ENCODE measurements at places on chromosomes 4 and X.

- no peak for DNase-seq
Measured at GRCh38 chr4:128168701-128169100, 107.6 kb downstream of the LARP1B start.

DNA sequence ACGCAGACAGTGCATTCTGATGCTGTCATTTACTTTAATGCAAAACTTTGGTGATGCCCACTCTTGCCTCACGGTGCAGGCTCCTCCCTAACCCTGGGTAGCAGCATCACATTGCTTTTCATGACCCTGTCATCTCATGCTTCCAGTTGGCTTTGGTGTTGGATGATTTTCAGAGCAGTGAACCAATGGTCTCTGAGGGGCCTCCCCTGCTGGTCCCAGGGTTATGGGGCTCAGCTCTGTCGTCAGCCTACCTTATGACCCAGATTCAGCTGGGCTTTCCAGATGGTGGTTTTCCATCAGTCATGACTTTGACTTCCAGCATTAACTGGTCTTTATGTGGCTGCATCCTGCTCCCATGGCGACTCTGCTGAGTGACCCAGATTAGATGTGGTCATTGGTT, 56.0 kb downstream of the NOP14 start:
- DNase-seq = no peak

- no peak for DNase-seq
Measured at GRCh38 chr4:39933671-39934590, 43.8 kb downstream of the PDS5A start.

DNA sequence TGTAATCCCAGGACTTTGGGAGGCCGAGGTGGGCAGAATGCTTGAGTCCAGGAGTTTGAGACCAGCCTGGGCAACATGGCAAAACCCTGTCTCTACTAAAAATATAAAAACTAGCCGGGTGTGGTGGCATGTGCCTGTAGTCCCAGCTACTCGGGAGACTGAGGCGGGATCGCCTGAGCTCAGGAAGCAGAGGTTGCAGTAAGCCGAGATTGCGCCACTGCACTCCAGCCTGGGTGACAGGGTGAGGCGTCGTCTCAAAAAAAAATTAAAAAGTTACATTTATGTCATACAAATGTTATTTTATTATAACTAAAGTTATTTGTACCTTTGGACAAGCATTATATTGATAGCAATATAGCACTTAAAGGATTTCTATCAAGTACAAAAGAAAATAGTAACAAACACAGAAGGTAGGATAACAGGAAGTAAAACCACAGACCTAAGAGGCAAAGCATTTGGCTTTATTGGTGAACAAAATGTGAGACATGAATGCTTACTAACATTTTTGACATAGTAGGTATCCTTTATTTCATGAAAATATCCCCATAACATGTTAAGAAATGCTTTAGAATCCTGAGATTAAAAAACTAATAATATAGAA, 51.5 kb downstream of the TMEM165 start:
- DNase-seq = no peak

DNA sequence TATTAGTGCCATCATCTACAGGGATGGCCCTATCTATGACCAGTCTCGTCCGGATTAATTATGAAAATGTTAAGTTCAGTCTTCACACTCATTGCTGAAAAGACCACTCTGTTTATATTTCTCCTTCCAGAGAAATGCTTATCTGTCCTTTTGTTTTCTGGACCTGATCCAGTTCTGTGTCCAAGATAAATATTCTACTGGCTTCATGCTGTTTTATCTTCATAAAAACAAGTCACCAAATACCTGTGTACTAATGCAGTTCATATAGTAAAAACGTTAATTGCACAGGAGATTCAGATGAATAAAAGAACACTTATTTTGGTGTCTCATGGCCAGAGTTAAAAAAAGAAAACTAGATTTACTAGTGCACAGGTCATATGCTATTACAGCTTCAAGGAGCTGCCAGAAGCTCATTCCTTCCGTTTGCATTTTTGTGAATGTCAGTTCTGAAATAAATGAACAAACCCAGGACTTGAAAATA, 17.3 kb downstream of the FNIP2 start:
- DNase-seq = no peak

GRCh38 chr4:11497972-11498371, 69.3 kb upstream of the HS3ST1 start:
- no peak for DNase-seq

DNA sequence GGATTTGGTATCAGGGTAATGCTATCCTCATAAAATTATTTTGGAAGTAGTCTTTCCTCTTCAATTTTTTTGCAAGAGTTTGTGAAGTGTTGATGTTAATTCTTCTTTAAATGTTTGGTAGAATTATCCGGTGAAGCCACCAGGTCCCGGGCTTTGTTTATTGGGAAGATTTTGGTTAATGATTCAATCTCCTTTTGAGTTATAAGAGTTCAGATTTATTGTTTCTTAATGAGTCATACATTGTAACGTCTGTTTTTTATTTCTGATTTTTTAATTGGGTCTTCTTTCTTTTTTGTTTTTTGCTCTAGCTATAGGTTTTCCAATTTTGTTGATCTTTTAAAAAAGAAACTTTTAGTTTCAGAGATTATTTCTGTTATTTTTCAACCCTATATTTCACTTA, 412.3 kb downstream of the PDGFC start:
- DNase-seq = no peak

GRCh38 chr4:2047781-2048581, 11.1 kb upstream of the NAT8L start:
- DNase-seq = no peak

- DNase-seq = no peak
Measured at GRCh38 chrX:24515447-24515846, 50.4 kb downstream of the PDK3 start.

GRCh38 chr4:179465131-179465797, 2023.0 kb upstream of the AGA start:
- DNase-seq = no peak

DNA sequence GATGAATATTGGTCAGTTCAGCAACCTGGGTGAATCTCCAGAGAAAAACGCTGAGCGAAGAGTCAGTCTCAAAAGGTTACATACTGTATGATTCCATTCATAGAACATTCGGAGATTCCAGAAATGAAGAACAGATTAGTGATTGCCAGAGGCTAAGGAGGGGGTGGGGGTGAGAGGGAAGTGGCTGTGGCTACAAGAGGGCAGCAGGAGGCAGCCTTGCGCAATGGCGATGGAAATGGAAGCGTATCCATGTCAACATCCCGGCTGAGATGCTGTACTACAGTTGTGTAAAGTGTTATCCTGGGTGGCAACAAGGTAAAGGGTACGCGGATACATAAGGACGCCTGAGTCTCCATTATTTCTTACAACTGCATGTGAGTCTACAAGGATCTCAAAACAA, 18.0 kb downstream of the LYAR start:
- DNase-seq = no peak

- DNase-seq = no peak
Measured at GRCh38 chr4:99655308-99656081, 2.1 kb downstream of the C4orf54 start.

DNA sequence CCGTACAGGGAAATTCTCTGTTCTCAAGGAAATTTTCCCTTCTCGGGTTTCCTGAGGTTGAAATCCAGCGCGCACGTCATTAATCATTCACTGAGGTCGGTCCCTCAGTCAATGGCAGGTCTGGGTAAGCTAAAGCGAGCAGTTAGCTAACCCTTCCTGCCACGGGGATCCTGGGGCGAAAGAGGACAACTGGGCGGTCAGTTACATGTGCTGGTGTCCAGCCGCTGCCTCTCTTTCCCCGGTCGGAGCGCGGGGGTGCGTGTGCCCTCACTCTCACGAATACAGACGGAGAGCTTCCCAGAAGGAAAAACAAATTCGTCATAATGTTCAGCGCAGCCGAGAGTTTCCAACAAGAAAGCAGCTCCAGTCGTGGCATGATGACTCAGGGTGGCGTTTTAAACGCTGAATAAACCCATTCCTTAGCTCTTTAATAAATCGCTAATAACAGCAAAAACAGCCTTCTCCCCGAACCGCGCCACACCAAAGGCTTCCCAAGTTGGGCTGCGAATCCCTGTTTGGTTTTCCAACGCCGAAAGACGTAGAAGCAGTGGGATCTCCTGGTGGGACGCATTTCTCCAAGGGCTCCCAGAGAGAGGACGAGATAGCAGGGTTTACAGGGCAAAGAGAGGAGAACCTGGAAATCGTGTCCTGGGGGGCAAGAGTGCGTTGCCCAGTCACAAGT, 752 bp upstream of the FGF5 start:
- DNase-seq = no peak

GRCh38 chr4:110344165-110344564, 131.8 kb upstream of the ENPEP start:
- DNase-seq = no peak

- DNase-seq = no peak
Measured at GRCh38 chrX:45747905-45748304, 547.2 kb upstream of the DIPK2B start.

GRCh38 chrX:133796282-133796681, 189.1 kb downstream of the GPC3 start:
- no peak for DNase-seq

DNA sequence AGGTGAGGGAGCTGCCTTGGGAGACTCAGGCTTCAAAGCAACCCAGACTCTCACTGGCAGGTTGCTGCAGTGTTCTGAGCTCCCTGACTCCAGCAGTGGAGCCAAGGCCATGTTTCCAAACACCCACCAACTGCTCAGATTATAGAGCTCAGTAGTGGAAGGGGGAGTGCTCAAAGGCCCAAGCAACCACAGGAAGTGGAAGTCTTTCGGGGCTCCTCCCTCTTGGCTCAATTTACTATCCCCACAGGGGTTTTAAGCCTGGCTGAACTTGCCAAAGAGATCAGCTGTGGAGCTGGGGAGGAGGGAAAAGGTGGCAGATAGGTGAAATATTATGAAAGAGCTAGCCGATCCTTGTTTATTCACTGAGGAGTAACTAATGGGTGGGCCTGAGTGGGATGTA, 82.5 kb downstream of the HPRT1 start:
- no peak for DNase-seq

- DNase-seq = no peak
Measured at GRCh38 chr4:1204286-1204827, 32.0 kb upstream of the SPON2 start.

- DNase-seq = no peak
Measured at GRCh38 chr4:169440446-169440845, 169.7 kb upstream of the SH3RF1 start.

DNA sequence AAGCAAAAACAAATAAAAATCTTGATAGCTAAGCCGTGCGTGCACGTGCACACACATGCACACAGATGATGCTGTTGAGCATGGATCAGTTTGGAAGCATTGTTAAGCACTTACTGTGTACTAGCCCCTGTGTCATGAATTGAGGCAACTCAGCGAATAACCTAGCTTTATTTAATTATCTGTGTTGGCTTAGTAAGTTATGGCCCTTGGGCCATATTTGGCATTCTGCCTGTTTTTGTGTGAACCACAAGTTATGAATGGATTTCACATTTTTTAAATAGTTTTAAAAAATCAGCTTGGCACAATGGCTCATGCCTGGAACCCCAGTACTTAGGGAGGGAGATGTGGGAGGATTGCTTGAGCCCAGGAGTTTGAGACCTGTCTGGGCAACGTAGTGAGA, 113.6 kb upstream of the CBLL2 start:
- no peak for DNase-seq

DNA sequence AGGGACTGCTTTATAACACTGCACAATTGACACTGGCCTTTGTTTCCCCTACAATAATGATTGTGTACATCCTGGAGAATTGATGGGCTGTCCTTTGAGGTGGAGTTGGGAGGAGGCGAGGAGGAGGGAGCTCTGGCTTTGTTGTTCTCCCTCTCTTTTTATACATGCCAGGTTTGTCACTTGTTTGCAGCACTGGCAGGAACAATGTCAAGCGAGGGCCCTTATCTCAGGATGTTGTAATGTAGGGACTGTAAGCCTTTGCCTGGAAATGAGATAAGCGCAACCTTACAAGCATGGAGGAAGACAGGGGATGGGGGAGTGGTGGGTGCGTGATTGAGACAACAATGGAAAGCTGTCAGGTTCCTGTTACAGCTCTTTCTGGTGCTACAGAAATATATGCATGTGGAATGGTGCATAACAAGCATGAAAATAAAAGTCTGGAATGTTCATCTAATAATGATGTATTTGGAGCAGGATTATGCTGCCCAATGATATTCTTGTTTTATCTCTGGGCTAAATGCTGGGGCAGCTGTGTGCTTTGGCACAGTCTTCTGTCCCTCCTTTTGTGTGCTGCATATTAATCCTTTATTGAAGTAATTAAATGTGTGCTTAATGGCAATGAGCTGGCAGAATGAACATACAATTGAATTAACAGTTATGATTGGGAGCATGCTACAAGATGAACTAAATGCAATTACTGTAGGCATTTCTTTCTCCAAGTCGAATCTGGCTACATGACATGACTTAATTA, 294.4 kb downstream of the GPAT3 start:
- no peak for DNase-seq

DNA sequence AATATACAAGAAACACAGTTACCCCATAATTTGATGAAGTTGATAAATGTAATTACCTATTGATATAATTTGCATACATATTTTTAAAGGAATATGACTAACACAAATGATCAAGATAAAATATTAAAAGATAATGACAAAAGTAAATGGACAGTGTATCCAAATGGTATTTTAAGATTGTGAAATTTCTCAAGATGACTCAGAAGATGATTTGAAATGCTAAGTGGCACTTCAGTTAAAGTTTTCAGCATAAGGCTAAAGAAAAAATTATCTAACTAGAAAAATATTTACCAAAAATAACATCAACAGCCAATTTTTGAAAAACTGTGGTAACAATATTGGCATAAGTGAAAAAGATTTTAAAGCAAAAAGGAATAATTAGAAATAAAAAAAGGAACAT, 248.4 kb upstream of the NDST4 start:
- DNase-seq = no peak

GRCh38 chr4:166981847-166982246, 252.4 kb downstream of the SPOCK3 start:
- DNase-seq = no peak

DNA sequence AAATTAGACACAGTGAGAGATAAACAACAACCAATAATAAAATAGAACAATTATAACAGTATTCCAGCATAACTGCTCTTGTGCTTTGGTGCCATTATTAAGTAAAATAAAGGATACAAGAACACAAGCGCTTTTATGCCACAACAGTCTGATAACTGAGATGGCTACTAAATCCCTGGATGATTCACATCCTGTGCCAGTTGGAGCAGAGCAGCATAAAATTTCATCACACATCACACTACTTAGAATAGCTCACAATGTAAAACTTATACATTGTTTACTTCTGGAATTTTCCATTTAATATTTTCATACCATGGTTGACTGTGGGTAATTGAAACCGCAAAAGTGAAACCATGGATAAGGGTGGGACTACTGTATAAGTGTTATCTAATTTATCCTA, 399.9 kb upstream of the CNKSR2 start:
- DNase-seq = no peak

- no peak for DNase-seq
Measured at GRCh38 chrX:2320580-2321327, 180.0 kb downstream of the DHRSX start.

GRCh38 chrX:15714529-15714928, 23.5 kb upstream of the CA5B start:
- DNase-seq = no peak

GRCh38 chrX:136496186-136496763, 1.1 kb upstream of the HTATSF1 start:
- DNase-seq = no peak

GRCh38 chr4:10184041-10184440, 67.4 kb upstream of the WDR1 start:
- DNase-seq = no peak

GRCh38 chr4:73967866-73968265, 14.0 kb downstream of the PF4 start:
- no peak for DNase-seq

All from CD4-positive, alpha-beta T cell treated with Interferon alpha-2 for 1 hour (primary cell).